ENCODE measurements at places on chromosomes 1 and 21.

GRCh38 chr1:172071746-172072145 lies 230.4 kb downstream of the DNM3 start:
- DNase-seq = no peak

GRCh38 chr1:112778137-112778536 lies 63.0 kb upstream of the PPM1J start:
- DNase-seq = no peak

DNA sequence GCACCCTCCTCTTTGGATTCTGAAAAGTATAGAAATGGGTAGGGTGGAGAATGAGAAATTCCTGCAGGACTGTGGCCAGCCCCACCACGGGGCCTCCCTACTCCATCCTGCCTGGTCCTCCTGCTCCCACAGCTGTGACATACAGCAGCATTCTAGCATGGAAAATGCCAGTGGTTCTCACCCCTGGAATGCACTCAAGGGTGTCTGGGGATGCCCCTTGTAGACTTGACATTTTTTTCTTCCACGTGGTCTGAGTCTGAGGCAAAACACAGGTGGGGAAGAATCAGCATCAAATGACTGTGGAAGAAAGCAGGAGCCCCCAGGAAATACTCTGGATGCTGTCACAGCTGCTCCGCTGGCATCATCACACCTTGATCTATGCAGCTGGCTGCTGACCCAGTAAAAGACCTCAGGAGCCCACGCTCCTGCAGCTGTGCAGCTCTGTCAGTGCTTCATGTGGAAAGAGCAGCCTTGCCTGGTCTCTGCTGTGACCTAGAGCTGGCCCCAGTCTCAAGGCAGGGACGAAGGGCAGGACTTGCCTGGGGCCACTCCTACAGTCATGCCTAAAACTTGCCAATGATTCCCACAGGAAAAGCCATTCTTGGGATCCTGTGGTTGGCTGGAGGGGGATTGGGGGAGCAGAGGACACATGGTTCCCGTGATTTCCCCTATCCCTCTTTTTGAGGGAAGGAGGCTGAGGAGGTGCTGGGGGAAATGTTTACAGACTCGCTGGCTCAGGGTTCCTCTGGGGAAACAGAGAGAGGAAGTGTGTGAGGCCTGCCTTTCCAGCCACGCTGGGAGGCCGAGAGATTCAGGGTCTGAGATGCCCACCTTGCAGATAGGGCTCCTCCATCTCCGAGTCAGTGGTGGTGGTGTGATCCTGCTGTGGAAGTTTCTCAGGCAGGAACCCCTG lies 10.8 kb upstream of the A3GALT2 start:
- DNase-seq = no peak

DNA sequence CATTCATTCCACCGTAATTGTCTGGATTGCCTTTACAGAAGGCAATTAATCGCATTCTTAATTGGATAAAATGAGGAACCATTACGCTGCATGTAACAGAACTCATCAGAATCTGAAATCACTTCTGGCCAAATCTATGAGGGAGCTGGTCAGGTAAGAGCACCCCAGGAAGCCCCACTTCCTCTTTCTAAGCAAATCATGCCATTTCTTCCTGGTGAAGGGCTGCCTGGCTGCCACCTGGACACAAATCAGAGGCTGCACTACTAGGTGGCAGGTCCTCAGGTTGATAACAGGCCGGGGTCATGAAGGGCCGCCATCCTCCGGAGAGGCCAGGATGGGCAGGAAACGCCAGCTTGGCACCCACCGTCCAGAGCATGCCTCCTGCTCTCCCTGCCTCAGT lies 73.7 kb downstream of the CAPZB start:
- DNase-seq = no peak

DNA sequence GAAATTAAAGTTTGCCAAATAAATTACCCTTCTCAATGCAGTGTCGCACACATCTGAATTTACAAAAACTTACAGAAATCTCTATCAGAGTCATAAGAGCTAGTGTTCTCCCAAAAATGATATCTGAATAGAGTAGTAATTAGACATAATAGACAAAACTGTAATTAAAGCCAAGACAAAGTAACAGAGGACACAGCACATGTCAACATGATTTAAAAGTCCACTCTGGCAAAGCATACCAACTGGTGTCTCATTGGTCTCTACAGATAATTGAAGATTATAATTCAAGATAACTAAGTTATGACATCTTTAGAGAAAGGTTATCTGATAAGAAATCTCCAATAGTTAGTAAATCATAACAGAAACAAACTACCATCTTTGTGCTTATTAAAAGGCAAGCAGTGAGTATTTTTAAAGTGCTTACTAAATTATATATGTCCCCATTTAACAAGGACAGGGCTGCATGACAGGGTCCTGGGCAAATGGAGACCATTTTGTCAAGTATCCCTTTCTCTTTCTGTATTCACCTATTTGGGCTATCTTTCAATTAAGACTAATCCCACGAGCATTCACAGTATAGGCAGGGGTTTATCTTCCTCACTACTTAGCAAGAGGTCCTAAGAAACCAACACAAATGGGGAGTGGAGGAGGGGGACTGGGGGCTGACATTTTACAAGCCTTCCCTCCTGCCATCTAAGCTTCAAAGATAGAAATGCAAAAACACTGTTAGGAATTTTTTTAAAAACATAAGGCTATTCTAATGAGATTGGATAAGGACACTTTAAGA lies 26.0 kb downstream of the PTP4A2 start:
- DNase-seq = no peak

DNA sequence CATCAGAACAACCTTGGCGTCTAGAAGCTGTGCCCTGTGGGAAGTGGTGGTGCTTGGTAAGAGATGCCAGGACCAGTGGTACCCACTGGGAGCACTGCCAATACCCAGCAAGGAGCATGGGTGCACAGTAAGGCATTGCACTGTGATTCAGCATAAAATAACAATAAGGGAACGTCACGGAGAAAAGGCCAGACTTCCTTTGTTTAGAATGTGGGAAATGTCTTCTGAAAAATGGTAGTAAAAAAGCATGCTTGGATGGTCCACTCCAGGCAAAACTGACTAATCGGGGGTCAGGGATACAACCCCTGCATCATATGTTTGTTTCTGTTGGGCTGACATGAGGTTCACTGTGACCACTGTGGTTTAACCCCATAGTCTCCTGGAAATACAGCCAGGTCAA lies 14.7 kb downstream of the METTL18 start:
- no peak for DNase-seq

DNA sequence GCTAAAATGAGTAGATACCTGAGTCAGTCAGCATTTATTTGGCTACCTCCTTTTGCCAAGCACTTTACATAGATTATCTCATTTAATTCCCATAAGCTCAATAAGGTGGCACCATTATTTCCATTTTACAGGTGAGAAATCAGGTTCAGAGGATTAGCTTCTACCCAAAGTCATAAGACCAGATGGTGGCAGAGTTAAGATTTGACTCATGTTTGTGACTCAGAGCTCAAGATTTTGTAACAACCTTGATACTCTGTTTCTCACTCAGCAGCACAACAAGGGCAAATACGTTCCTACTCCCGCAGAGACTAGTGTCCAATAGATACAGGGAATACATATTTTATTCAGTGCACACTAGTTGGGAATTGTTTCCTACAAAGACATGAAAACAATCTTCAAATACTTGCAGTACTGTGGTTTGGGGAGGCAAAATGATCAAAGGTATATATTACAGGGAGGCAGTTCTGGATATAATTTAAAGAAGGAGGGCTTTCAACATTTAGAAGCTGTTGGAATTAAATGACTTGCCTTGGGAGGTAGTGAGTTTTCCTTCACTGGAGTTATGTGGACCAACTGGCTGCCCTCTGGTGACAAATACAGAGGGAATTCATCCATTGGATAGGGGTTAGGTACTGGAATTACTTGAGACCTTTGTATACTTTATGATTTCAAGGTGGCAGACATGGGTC lies 3.6 kb downstream of the LEPR start:
- DNase-seq = no peak

GRCh38 chr1:26959722-26960624 lies at the start of gene KDF1:
TSS of gene KDF1 (minus strand) at chr1:26960468. CDS start at chr1:26952380, 8,088 bp downstream.
- no peak for DNase-seq

DNA sequence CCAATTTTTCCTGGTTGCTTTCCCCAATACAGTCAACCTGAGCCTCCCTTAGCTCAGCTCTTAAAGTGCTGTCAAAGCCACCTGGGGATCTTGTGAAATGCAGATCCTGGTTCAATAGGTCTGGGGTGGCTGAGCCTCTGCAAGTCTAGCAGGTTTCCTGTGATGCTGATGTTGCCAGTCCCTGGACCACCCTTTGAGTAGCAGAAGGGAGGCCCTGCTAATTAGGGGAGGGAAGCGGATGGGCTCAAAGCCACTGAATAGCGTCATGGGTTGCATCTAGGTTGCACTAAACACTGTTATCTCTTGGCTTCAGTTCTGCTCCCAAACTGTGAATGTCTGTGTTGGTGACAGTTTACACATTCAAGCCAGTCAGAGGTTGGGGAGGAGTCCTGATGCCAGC lies 127.2 kb downstream of the KAZN start:
- no peak for DNase-seq

DNA sequence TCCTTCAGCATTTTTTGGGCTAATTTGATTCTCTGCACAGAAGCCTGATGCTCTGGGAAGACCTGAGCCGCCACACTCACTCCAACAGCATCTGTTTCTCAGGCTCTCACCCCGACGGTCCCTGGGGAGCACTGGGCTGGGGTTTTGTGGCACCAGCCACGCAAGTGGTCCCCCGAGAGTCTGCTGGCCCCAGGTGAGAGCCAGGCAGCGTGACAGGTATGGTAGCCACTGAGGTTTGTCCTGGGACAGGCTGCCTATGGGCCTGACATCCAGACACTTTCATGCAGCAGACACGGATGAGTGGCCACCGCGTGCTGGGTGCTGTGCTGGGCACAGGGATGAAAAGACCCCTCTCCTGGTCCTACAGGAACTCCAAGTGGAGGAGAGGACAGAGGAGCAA lies 11.0 kb downstream of the AJAP1 start:
- no peak for DNase-seq

GRCh38 chr1:244778344-244778743 lies 57.1 kb upstream of the COX20 start:
- DNase-seq = no peak

- no peak for DNase-seq
Observed at GRCh38 chr1:112196008-112196588, 199.9 kb upstream of the CTTNBP2NL start.

DNA sequence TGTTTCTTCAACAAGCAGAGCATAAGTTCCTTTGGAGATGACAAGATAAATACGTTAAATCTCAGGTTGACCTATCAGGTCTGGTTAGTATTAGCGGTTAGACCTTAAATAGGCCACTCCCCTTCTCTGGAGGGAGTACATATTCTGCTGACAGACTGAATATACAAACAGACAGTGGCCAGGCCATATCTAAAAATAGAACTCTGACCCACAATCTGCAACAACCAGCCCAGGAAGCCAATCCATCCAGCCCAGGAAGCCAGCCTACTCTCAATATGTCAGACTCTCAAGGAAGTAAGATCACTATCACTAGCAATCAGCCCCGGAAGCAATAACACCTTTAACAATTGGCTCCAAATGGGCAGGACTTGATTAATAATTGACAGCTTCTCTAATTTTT lies 6.7 kb downstream of the IL20 start:
- no peak for DNase-seq
